ENCODE measurements at places on chromosomes 11 and 22.

- no peak for DNase-seq
Measured at GRCh38 chr22:40335358-40335757, 10.9 kb upstream of the ADSL start.

DNA sequence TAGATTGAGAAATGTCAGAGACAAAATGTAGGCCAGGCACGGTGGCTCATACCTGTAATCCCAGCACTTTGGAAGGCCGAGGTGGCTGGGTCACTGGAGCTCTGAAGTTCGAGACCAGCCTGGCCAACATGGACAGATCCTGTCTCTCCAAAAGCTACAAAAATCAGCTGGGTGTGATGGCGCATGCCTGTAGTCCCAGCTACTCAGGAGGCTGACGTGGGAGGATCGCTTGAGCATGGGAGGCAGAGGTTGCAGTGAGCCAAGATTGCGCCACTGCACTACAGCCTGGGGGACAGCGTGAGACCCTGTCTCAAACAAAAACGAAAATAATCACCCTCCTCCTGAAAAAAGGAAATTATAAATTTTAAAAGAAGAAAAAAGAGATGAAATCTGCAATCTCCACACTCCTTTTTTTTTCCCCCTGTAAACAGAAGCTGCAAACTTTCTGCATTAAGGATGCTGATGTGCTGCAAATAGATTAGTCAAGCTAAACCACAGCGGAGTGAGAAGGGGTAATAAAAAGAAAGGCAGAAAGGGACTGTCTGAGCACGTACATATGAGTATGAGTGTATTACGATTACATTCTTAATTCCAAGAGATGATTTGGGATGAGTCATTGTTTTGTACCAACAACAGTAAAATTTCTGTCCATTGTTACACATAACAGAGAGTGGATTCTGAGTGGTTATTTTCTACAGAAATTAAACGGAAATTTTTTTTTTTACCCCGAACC, 87.3 kb downstream of the SIK3 start:
- DNase-seq, result no peak

DNA sequence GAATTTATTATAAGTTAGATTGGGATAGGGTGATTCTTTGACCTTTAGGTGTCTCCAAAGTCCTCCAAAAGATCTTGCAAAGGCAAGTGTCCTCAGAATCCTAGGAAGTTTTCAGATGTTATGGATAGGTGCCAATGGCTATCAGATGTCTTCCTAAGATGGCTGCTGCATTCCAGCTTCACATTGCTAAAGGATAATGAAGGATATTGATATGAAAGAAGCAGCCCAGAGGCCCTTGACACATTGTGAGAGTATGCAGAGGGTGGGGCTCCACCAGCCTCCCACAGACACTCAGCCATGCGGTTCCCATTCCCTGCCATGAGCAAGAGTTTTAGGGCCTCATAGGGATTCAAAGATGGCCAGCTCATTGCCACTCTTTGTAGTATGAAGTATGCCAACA, 22.3 kb upstream of the GLYATL2 start:
- DNase-seq, result no peak

DNA sequence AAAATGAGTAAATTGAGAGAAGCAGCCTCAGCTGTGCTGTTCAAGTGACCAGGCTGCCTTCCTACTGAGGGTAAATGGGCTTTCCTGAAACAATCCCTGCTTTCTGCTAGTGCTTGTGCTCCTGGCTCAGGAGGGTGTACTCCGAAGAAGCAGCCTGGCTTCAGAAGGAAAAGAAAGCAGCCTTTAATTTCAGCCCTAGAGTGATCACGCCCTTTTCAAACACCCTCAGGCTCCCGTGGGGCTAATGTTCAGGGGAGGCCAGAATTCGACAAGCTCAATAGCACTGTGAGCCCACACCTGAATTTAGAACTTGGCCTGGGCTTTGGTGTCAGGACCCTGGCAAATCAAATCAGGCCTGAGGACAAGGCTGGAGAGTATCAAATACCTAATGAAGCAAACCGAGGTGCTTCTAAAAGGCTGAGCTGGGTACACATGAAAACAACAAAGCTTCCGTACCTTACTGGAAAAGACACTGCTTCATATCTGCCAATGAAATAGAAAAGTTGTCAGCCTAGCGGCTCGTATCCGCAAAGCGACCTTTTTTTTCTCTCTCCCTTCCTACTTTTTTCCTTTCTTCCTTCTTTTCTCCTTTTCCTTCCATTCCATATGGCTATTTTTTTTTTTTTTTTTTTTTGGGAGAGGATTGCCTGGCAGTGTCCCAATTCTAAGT, 387.8 kb downstream of the SOX6 start:
- no peak for DNase-seq

DNA sequence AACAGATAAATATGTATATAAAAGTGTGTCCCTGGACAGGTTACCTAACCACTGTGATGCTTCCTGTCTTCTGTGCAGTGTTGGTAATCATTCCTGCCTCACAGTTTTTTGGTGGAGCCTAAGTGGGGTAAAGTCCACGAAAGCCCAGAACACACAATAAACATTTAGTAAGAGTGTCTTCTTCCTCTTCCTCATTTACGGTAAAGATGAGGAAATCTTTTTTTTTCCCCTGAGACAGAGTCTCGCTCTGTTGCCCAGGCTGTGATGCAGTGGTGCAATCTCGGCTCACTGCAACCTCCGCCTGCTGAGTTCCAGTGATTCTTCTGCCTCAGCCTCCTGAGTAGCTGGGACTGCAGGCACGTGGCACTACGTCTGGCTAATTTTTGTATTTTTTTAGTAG, 117.1 kb downstream of the LDLRAD3 start:
- DNase-seq, result no peak

DNA sequence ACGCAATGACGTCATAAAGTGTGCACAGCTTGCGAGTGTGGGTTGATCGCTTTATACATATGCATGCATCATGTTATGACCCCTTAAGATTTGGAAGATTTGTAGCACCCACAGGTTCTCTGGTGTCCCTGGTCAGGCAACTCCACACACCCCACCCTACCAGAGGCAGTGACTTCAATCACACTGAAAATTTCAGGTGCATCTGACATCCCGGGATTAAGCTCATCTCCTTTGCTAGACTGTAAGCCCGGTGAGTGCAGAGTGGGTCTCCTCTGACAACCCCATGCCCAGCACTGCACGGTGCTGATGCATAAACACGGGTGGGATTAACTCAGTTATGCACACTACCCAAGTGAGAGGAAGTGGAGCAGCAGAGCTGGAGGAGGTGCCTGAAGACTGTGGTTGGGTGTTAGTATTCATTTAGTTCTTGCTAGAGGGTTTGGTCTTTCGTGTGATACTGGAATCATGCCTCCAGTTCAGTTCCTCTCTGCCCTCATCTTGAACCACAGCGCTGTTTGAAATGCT, 6.5 kb downstream of the ARSA start:
- DNase-seq, result peak; percentile 32

- DNase-seq, result no peak
Measured at GRCh38 chr11:67600324-67601029, 6.3 kb upstream of the NDUFV1 start.

DNA sequence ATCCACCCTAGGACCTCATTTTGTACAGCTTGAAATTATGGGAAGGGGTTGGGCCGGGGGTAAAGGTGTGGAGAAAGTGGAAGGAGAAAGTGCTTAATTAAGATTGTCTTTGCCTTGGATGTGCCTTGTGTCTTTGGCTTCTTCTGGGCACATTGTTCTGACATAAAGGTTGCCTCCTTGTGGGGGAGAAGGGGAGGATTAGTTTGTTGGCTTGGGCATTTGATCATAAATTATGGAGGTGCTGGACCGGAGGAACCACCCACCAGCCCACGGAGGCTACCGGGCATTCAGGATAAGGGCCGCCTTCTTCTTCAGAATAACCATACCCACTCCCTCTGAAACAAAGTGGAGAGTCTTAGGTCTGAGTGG, 1.3 kb downstream of the PAFAH1B2 start:
- no peak for DNase-seq

- no peak for DNase-seq
Measured at GRCh38 chr22:36684841-36685240, 18.7 kb downstream of the CACNG2 start.

DNA sequence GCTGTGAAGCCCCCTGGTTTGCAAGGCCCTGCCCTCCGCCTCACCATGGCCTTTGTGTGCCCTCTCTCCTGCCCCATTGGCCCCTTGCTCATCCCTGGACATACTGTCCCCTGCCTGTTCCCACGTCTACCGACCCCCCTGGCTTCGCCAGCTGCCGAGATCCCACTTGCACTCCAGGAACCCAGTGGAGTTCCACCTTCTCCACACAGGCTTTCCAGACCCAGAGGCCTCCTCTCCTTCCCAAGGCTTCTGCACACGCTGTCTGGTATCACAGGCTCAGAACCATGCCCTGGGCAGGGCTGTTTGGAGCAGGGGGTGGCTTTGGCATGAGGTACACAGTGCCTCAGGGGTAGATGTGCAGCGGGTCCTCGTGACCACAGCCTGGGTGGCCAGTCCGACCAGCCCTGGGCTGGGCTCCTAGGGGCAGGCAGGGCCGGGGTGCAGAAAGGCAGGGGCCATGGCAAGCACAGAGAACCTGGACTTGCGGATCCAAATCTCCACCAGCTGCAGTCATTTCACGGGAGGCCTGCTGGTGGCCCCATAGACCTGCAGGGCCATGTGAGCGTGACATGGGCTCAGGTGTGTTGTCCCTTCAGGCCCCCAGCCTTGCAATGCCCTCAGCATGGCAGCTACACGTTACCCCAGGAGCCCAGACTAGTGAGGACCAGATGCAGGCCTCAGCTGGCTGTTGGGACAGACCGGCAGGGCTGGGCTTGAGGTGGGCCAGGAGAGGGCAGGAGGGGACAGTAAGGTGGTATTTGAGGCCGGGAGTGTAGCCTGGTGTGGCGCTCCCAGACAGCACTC, 9.5 kb downstream of the GRK2 start:
- no peak for DNase-seq

DNA sequence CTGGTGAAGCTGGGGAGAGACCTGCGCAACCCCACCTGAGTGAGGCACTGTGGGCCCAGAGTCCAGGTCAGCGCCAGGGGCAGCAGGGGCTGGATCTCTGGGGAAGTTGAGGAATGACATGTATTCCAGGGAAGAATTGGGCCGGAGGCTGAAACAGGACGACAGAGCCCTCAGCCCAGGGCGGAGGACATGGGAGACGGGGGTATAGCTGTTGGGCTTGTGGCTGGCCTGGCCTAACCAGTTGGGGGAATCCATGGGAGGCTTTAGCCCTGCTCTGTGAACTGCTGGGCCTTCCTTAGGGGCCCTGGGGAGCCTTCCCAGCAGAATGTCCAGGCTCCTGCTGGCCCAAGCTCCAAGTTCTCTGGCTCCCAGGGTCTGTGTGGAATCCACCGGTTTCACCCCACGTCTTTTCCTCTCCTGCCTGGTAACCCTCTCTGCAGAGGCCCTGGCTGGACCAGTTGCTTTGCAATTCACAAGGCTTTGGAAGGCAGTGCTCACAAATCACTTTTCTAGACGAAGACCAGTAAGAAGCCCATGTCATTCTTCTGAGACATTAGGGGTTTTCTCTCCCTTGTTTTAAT, 50.4 kb upstream of the KCNQ1OT1 start:
- no peak for DNase-seq

- no peak for DNase-seq
Measured at GRCh38 chr11:74024261-74025029, 15.6 kb upstream of the UCP3 start.

- no peak for DNase-seq
Measured at GRCh38 chr11:19437760-19438159, 197.0 kb upstream of the E2F8 start.

DNA sequence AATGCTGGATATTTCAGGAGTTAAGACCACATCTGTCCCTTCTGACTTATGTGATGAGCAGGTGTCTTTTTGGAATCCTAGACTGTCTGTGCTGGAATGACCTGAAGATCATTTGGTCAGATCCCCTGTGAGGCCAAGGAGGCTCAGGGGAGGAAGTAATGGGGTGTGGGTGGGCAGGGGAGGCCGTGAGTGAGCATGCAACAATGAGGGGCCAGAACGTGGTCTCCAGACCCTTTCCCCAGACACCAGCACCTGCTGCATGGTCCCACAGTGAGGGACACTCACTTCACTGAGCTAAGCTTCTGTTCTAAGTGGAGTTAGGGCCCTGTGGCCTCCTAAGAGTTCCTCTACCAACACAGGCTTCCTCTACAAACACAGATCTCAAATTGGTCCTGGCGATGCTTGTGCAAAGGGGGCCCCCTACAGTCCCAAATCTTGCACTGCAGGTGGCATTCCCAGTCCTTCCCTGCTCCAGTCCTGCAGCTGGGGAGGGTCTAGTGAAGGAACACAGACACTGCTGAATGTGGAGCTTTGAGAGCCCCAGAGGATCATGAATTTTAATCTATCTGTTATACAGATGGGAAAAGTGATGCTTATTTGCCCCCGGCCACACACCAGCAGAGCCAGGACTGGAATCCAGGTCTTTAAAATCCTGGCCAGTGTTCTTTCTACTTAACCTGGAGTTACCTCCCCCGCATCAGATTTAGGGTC, 7.4 kb downstream of the USP2 start:
- no peak for DNase-seq

DNA sequence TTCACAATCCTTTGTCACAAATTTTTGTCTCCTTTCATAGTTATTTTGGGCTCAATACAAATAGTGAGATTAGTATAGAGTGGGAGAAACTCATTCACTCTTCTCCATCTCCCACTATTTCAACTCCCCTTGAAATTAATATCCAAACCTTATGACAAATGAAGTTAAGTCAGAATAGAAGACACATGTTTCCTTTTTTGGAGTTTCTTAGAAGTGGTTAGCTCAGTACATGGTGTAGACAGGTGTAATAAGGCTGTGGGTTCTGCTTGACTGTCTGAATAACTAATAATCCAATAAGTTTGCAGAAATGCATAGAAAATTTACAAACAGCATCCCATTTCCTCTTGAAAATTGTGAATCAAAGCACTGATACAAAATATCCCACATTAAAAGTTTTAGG, 10.8 kb upstream of the HSPA8 start:
- no peak for DNase-seq
